ENCODE measurements at places on chromosomes 6 and 20.

GRCh38 chr20:4926531-4927156, 74.7 kb downstream of the SLC23A2 start:
- no peak for DNase-seq

DNA sequence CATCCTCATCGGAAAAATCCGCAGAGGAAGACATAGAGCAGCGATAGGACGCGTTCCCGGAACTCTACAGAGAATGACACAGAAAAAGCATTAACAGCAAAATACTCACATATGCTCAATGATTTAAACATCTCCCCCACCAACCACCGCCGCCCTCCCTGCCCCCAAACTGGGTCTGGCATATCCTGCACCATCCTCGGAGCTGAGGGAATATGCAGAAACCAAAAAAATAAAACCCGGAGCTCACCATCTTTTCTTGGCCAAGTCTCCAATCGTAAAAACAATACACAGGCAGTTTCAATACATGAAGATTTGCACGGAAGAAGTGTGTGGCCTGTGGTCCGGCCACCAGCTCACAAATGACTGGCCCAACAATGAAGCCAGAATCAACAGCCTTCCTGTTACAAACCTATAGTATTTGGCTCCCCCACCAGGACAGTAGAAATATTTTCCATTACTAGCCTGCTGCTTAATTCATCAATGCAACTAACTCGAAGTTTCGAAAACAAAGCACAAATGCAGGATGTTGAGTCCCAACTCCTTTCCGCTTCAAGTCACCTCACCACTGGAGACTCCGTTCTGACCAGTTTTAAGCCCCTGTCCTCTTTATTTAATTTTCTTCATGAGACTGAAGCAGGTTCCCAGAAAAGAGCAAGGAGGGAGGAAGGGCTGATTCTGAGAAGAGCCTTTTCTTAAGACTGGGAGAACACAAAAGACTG, 103.2 kb upstream of the BEND6 start:
- DNase-seq, result peak; percentile 80

- no peak for DNase-seq
Observed at GRCh38 chr6:169921853-169922824, 170.7 kb downstream of the ERMARD start.

- DNase-seq, result no peak
Observed at GRCh38 chr20:16474363-16474762, 98.9 kb downstream of the KIF16B start.

DNA sequence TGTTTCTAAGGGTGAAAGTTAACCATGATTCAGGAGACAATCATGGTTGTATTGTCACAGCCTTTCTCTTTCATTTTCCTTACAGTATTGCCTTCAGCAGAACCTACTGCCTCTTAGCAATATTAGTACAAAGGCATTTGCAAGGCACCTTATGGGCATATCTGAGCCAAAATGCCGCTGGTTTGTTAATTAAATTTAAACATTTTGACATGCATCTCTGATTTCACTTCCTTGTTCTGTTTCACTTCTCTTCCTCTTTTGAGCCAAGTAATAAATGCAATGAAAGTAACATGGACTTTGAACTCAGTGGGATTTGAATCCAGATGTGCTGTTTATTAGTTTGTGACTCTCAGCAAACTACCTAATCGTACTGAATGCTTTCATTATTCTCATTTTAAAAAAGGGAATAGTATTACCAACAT, 467.4 kb upstream of the CITED2 start:
- DNase-seq, result peak; percentile 15

GRCh38 chr6:26640806-26641205, 18.7 kb downstream of the ZNF322 start:
- no peak for DNase-seq

- DNase-seq, result no peak
Observed at GRCh38 chr6:35049900-35050756, 91.0 kb downstream of the TCP11 start.

DNA sequence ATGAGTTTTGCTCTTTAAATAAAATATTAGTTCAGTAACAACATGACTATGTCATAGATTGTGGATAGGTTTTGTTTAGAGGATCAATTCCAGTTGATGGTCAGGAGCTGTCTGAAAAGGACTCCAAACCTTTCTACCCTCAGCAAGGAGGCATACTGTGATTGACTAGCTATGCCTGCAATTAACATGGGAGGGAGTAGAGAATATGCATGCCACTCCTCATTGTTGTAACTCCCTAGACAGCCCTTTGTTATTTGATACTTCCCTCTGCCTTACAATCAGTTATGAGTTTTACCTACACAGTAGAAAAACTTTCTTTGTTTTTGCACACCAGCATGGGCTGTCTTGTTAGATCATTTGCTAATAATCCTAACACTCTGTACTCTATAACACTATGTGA, 1418.5 kb downstream of the KHDRBS2 start:
- no peak for DNase-seq

GRCh38 chr6:94751641-94752329, 825.5 kb upstream of the MANEA start:
- peak; percentile 50 for DNase-seq

DNA sequence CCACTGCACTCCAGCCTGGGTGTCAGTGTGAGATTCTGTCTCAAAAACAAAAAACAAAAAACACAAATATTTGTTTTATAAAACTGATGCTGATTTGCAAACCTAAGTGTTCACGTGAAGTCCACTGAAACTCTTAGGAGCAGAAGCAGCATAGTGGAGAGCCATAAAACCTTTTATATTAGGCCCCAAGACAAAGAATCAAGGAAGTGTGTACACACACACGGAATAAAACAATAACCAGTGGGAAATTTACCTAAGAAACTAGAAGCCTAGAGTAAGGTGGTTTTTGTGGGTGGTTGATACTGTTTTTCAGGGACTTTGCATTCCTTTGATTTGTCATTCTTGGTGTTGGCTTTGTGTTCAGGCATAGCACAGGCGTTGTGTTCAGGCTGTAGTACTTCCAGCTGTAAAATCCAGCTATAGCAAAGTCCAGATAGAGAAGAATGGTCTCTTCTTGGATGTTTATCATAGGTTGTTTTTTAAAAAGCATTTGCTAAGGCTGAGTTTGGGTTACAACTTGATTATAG, 61.3 kb downstream of the ATRN start:
- no peak for DNase-seq

- no peak for DNase-seq
Observed at GRCh38 chr6:45105170-45105820, 222.8 kb upstream of the RUNX2 start.

DNA sequence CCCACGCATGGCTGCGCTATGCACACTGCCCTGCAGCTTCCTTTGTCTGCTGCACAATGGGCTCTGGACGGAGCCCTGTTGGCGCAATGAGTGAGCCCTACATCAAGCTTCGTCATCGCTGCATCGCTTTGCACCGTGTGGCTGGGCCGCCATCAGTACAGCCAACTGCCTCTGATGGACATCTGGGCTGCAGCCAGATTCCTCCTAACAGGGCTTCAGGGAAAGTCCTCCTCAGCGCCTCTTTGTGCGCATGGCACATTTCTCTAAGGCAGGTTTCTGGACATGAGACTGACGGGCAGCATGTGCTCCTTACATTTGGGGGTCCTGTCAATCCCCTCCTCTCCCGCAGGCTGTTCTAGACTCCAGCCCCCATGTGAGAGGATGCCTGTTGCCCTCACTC, 29.7 kb upstream of the ANGPT4 start:
- DNase-seq, result no peak

- no peak for DNase-seq
Observed at GRCh38 chr6:64037427-64037826, 401.8 kb downstream of the PHF3 start.

GRCh38 chr6:111941686-111942330, 68.6 kb upstream of the FYN start:
- no peak for DNase-seq

DNA sequence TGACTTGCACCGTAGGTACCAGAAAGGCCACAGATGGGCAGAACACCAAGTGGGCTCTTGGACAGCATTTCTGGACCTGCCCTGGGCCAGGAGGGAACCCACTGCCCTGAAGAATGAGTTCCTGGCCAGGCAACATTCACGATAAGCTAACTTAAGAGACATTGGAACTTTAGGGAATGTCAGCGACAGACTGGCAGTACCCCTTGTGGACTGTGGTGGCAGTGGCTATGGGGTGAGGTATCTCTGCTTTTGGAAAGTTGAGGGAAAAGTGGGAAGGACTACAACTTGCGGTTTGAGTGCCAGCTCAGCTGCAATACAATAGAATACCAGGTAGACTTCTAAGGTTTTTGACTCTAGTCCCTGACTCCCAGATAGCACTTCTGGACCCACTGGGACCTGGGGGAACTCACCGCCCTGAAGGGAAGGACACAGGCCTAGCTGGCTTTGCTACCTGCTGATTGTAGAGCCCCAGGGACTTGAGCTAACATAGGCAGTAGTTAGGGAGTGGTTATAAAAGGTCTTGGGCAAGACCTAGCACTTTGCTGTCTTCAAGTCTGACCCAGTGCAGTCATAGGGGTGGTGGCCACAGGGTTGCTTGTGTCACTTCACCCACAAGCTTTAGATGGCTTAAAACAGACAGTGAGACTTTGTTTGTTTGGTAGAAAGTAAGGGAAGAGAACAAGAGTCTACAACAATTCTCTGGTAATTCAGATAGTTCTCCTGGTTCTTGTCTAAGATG, 617.6 kb downstream of the COL12A1 start:
- no peak for DNase-seq

- DNase-seq, result peak; percentile 46
Observed at GRCh38 chr6:53306819-53307347, 41.9 kb downstream of the ELOVL5 start.

- DNase-seq, result peak; percentile 83
Observed at GRCh38 chr6:52552278-52552643, 24.6 kb downstream of the TRAM2 start.
